Liver (tissue), 10 donors: ENCODE measurements at places on chromosomes 7 and 10. TPM values are rescaled to one million over a fixed set of nuclear protein-coding genes. Genes with fewer than 3 reads are reported as not detected.

NPFFR1 gene
- total RNA-seq: under 0.01 TPM

ITGA8 gene
- 1.0 TPM for total RNA-seq

SYT15B gene
- total RNA-seq: 2.8 TPM

FAM131B gene
- total RNA-seq: 0.14 TPM

ASB10 gene
- total RNA-seq: not detected

PCGF6 gene
- 6.0 TPM for total RNA-seq

ERV3-1 gene
- 3.8 TPM for total RNA-seq

CRHR2 gene
- total RNA-seq: not detected

TMEM273 gene
- total RNA-seq: 9.5 TPM

PON1 gene
- total RNA-seq: 54.8 TPM

SLC13A4 gene
- total RNA-seq: 0.17 TPM

LIPK gene
- total RNA-seq: not detected

NME8 gene
- total RNA-seq: 0.08 TPM

GRCh38 chr10:112797855-112798254 lies 152.2 kb upstream of the TCF7L2 start:
- no peaks in the 10 kb centered on the region for H3K4me1 ChIP-seq
- no peak overlapping the region for H3K27ac ChIP-seq
- H3K27me3 ChIP-seq: no peaks in the 10 kb centered on the region
- H3K36me3 ChIP-seq: no peaks in the 10 kb centered on the region
- H3K4me3 ChIP-seq: no peak overlapping the region

DNA sequence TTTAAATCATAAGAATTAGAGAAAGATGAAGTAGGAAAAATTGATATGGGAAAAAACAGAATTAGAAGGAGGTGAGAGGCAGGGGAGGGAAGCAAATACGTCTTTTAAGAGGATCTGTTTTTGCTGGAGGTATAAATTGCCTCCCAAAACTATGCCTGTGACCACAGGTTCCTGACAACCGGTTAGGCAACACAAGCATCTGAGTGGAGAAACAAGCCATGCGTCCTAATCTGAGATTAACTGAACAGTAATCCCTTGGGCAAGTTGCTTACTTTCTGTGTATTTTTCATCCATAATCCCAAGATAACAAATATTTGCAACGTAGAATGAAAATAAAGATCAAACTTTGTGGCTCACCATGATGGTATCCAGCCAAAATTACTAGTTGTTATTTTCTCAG lies 149.2 kb downstream of the C1GALT1 start:
- H3K27me3 ChIP-seq: no peaks in the 10 kb centered on the region
- H3K4me3 ChIP-seq: no peak overlapping the region
- DNase-seq: no peak
- H3K36me3 ChIP-seq: no peaks in the 10 kb centered on the region
- H3K4me1 ChIP-seq: no peaks in the 10 kb centered on the region

DNA sequence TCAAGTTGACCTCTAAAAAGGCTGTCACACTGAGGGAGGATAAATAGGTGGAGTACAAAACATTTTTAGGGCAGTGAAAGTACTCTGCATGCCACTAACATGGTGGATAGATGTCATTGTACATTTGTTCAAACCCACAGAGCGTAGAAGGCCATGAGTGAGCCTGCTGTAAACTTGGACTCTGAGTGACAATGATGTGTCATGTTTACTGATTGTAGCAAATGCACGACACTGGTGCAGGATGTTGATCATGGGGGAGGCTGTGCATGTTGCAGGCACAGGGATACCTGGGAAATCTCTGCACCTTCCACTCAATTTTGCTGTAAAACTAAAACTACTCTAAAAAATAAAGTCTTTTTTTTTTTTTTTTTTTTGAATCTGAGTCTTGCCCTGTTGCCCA lies 52.5 kb upstream of the GRID1 start:
- H3K4me3 ChIP-seq: no peak overlapping the region
- no peak overlapping the region for H3K27ac ChIP-seq
- no peak for DNase-seq
- no peaks in the 10 kb centered on the region for H3K27me3 ChIP-seq
- H3K36me3 ChIP-seq: no peaks in the 10 kb centered on the region

DNA sequence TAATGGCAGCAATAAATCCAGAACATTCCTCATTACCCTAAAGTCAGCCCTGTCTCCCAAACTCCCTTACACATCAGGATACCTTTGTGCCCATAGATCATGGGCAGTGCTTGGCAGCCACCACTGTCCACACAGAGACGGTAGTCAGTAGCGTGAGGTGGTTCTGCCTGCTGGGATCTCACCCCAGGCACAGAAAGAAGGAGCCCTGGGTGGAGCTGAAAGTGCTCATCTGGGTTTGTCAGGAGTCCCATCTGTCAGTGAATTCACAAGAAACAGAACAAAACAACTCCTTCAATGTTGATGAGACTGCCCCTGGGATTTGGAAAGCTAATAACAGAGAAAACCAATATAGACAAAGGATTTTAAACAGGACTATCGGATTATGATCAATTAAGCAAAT lies 90.2 kb upstream of the PRSS58 start:
- H3K36me3 ChIP-seq: no peaks in the 10 kb centered on the region
- peaks cover 5% of the 10 kb centered on the region for H3K27me3 ChIP-seq
- no peak overlapping the region for H3K27ac ChIP-seq
- H3K4me1 ChIP-seq: no peaks in the 10 kb centered on the region

DNA sequence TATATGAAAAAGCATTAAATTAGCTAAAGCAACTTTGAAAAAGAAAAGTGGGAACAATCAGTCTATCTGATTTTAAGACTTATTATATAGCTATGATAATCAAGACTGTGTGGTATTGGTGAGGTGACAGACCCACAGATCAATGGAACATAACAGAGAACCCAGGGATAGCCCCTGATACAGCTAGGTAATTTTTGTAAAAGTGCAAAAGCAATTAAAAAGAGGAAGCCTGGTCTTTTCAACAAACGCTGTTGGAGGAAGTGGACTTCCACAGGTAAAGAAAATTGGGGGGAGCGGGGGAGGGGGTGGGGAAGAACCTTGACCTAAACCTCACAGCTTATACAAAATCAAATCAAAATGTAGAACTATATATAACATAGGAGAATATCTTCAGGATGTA lies 45.4 kb downstream of the GNA12 start:
- H3K4me3 ChIP-seq: no peak overlapping the region
- no peaks in the 10 kb centered on the region for H3K27me3 ChIP-seq
- no peaks in the 10 kb centered on the region for H3K4me1 ChIP-seq
- peaks cover 4% of the 10 kb centered on the region for H3K36me3 ChIP-seq

DNA sequence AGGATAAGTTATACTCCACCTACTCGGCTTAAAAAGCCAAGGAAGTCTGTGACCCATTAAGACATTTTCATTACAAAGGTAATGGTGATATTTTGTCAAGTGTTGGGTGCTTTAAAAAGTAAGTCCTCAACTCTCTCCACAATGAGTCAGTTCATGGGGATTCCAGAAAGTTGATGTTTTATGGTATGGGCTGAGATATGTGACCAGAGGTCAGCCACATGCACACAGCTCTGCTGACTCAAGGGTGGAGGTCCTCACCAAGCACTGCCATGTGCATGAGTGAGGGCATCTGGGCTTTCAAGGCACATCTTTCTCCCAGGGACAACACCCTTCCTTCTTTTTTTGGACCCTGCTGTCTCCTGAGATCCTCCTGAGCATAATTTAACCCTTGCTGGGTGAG lies 292.9 kb downstream of the PTEN start:
- no peak overlapping the region for H3K27ac ChIP-seq
- H3K27me3 ChIP-seq: no peaks in the 10 kb centered on the region
- no peak for DNase-seq
- H3K36me3 ChIP-seq: no peaks in the 10 kb centered on the region
- no peak overlapping the region for H3K4me3 ChIP-seq
- no peaks in the 10 kb centered on the region for H3K4me1 ChIP-seq

DNA sequence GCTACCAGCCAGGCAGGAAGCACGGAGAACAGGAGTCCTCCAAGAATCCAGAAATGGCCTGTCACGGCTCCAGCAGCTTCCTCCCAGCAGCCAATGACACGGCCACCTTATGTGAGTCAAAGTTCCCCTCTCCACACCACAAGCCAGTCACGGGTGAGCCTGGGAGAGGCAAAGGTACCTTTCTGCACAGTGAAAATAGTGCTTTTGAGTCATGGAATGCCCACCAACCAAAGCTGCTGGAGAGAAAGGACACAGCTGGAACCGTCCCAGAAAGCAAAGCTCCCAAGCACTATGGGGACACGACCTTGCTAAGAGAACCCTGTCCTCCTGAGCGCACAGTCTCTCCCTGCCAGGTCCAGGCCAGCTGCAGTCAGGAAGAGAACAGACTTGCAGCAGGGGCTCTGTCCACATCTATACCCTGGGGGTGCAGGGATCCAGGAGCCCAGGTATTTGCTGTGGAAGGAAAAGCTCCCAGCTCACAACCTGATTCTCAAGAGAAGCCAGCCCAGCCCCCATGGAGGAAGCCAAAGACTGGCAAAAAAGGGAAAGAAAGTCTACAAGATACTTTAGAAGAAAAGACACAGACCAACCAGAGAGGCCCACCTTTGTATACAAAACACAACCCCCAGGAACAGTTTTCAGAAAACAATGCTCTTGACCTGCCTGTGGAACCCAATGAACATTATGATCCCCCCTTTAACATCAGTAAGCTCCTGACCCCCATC lies 24.4 kb downstream of the C10orf71 start:
- DNase-seq: no peak
- H3K27me3 ChIP-seq: no peaks in the 10 kb centered on the region
- H3K27ac ChIP-seq: no peak overlapping the region
- no peaks in the 10 kb centered on the region for H3K4me1 ChIP-seq

GRCh38 chr10:48634198-48634983 lies 29.5 kb upstream of the ARHGAP22 start:
- H3K27me3 ChIP-seq: no peaks in the 10 kb centered on the region
- no peak overlapping the region for H3K27ac ChIP-seq
- H3K4me1 ChIP-seq: no peaks in the 10 kb centered on the region
- H3K4me3 ChIP-seq: no peak overlapping the region
- no peaks in the 10 kb centered on the region for H3K36me3 ChIP-seq

GRCh38 chr10:124731551-124731950 lies 12.6 kb downstream of the FAM53B start:
- H3K4me1 ChIP-seq: peaks cover 10% of the 10 kb centered on the region
- DNase-seq: peak; percentile 8
- no peaks in the 10 kb centered on the region for H3K36me3 ChIP-seq

DNA sequence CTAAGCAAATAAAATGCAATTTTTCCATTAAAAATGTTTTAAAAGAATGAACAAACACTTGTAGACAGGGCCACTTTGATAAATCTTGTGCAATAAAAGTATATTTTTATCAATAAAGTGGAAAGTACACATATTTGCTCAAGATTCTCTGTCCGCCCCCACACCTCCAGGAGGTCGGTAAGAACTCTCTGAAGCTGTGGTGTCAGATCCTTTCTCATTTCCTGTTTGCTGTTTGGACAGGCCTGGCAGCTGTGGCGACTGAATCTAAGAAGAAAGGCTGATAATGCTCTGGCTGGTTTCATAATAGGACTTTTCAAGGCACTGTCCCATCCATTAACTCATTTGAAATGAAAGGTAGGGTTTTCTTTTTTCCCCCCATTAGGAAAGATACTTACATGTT lies 15.3 kb upstream of the ASB4 start:
- H3K4me3 ChIP-seq: no peak overlapping the region
- no peak for DNase-seq
- no peaks in the 10 kb centered on the region for H3K4me1 ChIP-seq
- no peaks in the 10 kb centered on the region for H3K27me3 ChIP-seq
- H3K27ac ChIP-seq: no peak overlapping the region

DNA sequence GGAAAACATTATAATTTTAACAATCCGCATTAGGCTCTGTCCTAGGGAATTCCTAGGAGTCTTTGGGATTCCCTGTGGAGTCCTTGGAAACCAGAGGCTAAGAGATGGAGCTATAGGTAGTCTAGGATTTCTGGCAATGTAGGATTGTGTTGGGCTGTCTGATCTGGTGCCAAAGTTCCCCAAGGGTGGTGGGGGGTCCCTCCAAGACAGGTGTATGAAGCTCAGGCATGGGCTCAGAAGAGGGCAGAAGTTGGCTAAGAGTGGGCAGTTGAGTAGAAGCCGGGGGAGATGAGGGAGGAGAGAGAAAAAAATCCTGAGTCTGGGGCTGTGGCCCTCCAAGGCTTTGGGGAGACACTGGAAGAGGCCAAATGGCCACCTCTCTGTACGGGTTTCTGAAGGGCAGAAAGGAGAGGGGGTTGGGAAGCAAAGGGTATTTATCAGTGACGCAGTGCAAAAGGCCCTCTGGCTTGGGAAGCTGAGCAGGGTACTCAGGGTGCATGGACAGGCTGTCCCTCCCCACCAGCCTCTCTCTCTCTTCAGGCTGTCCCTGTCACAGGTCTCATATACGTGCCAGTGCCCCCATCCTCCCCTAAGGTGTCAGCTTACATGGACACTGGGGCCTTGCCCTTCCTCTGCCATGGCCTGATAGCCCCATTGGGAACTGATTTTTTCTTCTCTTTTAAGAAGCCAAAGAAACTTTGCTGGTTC lies 929 bp downstream of the HOXA6 start:
- H3K27ac ChIP-seq: no peak overlapping the region
- H3K27me3 ChIP-seq: peaks cover 32% of the 10 kb centered on the region
- H3K4me1 ChIP-seq: peaks cover 16% of the 10 kb centered on the region
- no peaks in the 10 kb centered on the region for H3K36me3 ChIP-seq
- H3K4me3 ChIP-seq: no peak overlapping the region
- no peak for DNase-seq

DNA sequence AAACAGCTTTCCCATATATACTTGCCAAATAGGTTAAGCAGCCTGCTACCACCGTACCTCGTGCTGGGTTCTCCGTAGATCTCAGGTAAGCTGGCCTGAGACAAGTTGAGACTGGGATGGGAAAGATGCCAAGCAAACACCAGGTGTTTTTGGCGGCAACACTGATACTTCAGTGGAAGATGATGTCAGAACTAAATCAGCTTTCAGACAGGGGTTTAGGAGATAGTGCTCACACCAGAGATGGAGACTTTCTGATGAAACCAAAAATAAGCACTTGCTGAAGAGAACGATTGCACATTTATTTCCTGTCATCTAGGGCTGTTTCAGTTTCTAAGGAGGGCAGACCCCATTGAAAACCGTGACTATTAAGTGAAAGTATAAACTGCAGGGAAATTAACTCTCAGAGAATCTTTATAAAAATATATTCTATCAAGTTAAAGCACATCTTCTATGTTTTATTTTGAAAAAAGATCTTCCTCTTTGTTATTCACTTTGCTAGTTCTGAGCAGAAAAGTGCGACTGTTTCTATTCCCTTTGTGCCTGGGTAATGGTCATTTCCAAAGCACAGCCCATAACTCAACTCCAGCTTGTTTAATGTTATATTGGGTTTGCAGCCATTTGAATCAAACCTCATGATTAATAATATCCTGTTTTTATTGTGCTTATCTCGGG lies 149.9 kb downstream of the CPED1 start:
- H3K36me3 ChIP-seq: peaks cover 10% of the 10 kb centered on the region
- no peak for DNase-seq
- no peaks in the 10 kb centered on the region for H3K27me3 ChIP-seq
- no peak overlapping the region for H3K27ac ChIP-seq

GRCh38 chr10:67696029-67696428 lies at the start of gene CTNNA3:
TSS of gene CTNNA3 (minus strand) at chr10:67696195.
- H3K27me3 ChIP-seq: peaks cover 6% of the 10 kb centered on the region
- DNase-seq: no peak
- no peak within 1 kb of the TSS for H3K27ac ChIP-seq
- no peaks in the 10 kb centered on the region for H3K36me3 ChIP-seq

GRCh38 chr7:46432708-46433107 lies 511.6 kb upstream of the IGFBP3 start:
- no peak overlapping the region for H3K27ac ChIP-seq
- DNase-seq: no peak

- DNase-seq: no peak
- no peaks in the 10 kb centered on the region for H3K4me1 ChIP-seq
- H3K27me3 ChIP-seq: no peaks in the 10 kb centered on the region
- no peak overlapping the region for H3K27ac ChIP-seq
- no peaks in the 10 kb centered on the region for H3K36me3 ChIP-seq
Measured at GRCh38 chr10:20289070-20289828, 473.0 kb downstream of the PLXDC2 start.
